BJ (cell line): ENCODE measurements at places on chromosomes 5 and 9.

DNA sequence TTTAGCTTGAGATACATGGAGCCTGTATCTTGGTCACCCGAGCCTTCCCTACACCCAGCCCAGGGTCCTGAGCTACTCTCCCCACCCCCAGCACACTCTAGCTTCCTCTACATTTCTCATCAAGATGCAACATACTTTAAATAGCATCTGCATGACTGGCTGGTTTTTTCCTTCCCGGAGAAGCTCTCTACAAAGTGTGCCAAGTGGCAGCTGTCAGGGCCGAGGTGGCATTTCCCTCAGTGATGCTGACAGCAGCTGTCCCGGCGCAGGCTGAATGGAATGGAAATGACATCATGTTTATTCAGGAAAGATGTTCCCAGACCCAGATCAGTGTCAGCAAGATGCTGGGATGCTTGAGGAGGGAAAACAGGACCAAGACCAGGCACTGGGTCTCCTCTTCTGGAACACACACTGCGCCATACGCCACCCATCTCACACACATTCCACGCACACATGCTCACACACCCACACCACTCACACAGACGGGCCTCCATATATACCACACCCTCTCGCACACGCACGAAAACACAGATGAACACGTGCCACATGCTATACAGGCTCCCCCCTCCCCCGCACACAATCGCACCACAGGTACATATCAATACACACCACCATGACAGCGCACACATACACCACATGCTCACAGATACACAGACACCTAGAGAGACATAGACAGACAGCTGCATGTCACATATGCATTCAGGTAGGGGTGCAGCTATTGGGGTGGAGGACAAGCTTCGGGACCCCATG is 67.8 kb downstream of the LHX2 start:
- DNase-seq, result no peak

GRCh38 chr9:108181441-108181840 is 674.3 kb downstream of the ACTL7B start:
- DNase-seq, result no peak

GRCh38 chr5:158925314-158925713 is 174.4 kb downstream of the EBF1 start:
- DNase-seq, result no peak

DNA sequence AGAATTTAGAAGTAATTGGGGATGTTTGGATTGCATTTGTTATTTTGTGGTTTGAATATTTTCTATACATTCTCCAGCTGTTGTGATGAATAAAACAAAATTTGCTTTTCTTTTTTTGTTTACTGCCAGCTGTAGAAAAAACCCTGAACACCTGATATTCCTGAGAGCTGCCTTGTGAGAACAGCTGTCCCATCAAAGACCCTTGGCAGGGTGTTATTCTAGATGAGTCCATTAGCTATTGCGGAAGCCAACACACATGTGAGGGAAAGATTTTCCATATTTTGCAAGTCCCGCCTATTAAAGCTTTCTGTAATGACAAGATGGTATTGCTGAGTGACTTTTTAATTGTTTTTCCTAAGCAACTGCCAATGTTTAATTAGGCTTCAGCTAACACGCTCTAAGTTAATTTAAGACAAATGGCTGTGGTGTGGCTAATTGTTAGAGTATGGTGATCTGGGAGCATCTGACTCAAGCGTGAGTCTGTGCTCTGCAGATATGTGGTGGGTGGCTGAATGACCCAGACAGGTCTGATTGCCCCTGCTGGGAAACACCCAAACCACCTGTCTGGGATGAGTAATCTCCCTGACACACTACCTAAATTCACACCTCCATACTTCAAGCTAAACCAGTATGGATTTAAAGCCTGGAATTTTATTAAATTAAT is 86.5 kb upstream of the PRLR start:
- peak; percentile 12 for DNase-seq

DNA sequence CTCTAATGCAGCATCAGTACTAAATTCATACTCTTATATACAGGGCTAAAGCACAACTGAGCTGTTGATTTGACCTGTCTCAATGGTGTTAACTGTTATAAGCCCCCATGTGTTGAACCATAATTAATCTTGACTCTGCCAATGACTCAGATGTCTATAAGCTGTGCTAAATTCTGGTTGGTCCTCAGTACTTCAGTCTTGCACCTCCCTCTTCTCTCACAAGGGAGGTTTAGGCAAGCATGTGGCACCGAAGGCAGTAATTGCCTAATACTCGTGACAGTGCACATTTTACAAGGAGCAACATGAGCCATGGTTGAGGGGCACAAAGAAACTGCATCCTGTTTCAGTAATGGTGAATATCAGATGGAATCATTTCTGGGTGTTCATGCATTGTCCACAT is 255.9 kb downstream of the TRPM3 start:
- no peak for DNase-seq

GRCh38 chr5:156588306-156588705 is 261.3 kb downstream of the SGCD start:
- DNase-seq, result no peak

DNA sequence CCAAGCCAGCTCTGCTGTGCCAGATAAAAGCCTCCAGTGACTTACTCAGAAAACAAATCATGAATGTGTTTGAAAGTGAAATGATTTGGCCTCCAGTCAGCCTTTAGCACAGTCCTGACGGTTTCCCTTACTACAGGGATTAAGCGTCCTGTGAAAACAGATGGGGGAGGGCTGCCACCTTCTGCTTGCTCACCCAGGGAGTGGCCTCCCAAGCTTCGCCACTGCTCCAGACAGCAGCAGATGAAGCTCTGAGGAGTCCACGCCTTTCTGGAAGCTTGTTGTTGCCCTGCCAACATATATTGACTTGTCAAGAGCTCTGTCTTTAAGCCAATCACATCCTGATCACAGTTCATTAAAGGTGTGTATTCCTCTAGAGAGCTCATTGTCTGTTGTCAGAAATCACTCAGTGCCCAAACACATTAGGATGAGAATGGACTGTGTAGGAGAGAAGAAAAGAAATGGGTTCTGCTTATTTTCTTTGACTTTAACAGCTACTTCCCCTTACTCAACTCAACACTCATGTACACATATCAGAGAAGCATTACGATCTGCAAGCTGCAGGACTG is 4.9 kb upstream of the FYB1 start:
- no peak for DNase-seq

- no peak for DNase-seq
Observed at GRCh38 chr9:38064842-38065368, 4.1 kb downstream of the SHB start.

GRCh38 chr5:112379542-112380325 is 39.3 kb downstream of the EPB41L4A start:
- DNase-seq, result no peak

DNA sequence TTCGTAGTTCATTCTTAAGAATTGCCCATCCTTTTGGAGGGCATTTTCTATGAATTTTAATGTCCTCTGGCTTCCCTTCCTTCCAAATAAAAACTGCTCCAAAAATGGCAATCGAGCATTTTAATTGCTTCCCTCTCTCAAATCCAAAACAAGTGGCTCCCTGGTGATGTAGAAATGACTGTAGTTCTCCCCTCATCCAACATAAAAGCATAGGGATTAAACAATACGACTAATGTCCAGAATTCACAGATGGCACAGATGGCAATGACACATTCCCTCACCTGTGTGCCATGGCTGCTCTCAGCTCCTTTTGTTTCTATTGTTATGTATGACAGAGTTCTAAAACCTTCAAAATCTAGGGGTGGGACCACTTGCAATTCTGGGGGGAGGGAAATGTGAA is 417.3 kb downstream of the RAB3C start:
- DNase-seq, result no peak

DNA sequence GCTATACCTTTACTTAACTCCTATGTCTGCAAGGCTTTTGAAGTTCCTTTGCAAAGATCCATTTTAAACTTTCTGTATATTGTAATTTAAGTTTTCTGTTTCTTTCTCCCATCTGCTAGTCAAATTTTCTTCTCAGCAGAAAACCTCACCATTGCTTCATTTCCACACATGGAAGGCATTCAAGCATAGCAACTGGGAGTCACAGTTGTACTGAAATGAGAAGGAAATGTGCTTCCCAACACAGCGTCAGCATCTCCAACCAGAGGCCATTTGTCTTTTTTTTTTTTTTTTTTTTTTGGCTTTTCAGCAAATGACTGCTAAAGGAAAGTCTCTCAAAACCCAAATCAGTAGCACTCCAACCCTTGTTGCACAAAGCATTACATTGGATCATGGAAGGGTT is 92.5 kb downstream of the RAB3C start:
- DNase-seq, result no peak

DNA sequence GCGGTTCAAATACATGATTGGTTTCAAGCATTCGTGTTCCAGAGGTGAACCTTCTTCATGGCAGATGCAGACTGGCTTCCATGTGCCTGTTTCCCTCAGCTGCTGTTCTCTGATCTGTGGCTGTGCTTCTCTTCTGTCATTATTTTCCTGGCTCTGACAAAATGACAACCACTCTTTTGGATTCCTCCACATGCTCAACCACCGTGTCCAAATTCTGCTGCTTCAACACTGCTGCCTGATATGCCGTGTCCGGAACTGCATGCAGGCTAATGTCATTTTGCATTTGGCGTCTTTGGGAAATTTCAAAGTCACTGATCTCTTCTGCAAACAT is 368.7 kb upstream of the ZNF608 start:
- no peak for DNase-seq

GRCh38 chr5:42620579-42621216 is 135.9 kb upstream of the CCDC152 start:
- no peak for DNase-seq

DNA sequence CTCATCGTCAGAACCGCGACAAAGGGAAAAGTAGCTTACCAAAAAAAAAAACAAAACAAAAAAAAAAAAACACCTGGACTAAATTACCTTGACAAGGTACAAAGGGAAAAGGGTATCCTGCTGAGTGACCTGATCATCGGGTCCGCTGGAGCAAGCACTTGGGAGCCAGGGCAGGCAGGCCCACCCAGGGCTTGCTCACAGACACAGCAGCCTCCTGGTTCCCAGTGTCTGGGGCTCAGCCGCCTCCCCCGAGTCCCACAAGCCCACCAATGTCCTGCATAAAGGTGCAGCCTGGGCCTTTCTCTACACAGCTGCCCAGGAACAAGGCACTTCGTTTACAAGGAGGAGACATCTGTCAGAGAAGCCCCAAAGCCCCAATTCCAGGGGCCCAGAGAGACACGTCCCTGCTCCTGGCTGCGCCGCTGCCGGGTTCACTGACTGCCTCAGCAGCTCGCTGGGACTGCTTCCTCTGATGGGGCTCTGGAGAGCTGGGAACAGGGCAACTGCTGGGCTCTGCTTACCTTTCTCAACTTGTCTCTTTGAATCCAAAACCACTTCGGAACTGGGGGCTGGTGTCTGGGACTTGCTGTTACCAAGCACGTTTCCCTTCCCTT is 63.4 kb downstream of the GOLM1 start:
- DNase-seq, result no peak

- DNase-seq, result no peak
Observed at GRCh38 chr5:7683753-7684152, 167.2 kb downstream of the CFAP90 start.

- DNase-seq, result no peak
Observed at GRCh38 chr9:81237565-81238231, 451.6 kb downstream of the TLE1 start.

GRCh38 chr5:4765411-4765810 is 374.7 kb upstream of the ADAMTS16 start:
- DNase-seq, result no peak

- DNase-seq, result no peak
Observed at GRCh38 chr9:131530546-131530919, 530 bp downstream of the UCK1 start.

GRCh38 chr5:160640406-160640805 is 211.6 kb downstream of the ATP10B start:
- no peak for DNase-seq

GRCh38 chr9:36844961-36845360 is 189.1 kb downstream of the PAX5 start:
- DNase-seq, result no peak

DNA sequence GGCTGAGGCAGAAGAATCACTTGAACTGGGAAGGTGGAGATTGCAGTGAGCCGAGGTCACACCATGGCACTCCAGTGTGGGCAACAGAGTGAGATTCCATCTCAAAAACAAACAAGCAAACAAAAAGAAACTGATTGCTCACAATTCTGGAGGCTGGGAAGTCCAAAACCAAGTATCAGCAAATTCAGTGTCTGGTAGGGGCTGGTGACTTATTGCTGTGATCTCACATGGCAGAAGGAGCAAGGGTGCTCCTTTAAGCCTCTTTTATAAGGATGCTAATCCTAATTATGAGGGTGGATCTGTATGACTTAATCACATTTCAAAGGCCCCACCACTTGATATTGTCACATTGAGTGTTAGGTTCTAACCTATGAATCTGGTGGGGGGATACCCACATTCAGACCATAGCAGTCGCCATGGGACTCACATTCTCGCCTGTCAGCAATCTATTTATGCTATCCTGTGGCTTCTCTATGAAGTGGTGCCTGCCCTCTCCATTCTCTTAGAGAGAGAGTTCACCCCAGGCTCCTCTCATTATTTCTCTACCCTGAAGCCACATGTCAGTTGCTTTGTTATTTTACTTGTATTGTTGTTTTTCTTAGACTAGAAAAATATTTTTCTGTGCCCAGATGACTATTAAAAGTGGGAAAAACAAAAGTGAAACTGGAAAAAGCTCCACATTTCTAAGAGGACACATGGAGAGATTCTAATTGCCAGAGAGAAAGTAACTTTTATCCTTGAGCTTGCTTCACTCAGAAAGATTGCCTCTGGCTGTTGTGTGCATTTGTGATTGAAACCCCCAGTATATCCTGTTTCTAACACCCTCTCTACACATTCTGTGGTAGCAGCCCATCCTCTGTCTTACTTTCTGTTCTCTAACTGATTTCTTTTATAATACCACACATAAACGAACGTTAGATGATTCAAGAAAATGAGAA is 18.8 kb upstream of the PRLR start:
- no peak for DNase-seq

- DNase-seq, result no peak
Observed at GRCh38 chr9:127109212-127109711, 13.2 kb downstream of the ANGPTL2 start.

GRCh38 chr5:124444147-124444775 is 302.2 kb downstream of the ZNF608 start:
- DNase-seq, result no peak

DNA sequence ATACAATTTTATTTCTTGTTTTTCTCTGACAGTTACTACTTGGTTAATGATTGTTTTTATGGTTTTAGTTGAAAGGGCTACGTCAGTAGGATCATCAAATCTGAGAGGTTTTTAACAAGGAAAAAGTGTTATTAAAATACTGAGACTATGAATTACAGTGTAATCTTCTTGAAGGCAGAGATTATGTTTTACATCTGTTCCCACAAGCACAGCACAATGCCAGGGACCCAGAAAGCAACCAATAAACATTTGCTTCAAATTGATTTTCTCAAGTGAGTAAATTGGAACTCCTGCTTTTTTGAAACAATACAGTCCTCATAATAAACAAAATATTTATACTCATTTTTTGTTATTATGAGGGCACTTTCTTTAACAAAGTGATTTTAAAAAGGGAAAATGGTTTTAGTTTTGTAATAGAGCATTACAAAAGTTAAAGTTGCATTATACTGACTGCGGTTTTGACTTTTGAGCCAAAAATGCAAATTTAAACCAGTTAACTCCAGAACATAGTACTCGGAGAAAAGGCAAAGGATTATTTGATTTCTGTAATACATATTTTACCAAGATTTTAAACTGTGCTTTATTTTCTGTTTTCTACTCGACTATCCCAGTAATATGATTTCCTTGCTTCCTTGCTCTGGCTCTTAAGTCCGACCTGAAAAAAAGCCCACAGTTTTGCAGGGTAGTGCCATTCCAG is 176.9 kb downstream of the GDNF start:
- DNase-seq, result no peak
